ENCODE measurements at places on chromosomes 7 and 10.
A peak's percentile ranks its signal among the peaks of the same experiment; 100 is the strongest.

DNA sequence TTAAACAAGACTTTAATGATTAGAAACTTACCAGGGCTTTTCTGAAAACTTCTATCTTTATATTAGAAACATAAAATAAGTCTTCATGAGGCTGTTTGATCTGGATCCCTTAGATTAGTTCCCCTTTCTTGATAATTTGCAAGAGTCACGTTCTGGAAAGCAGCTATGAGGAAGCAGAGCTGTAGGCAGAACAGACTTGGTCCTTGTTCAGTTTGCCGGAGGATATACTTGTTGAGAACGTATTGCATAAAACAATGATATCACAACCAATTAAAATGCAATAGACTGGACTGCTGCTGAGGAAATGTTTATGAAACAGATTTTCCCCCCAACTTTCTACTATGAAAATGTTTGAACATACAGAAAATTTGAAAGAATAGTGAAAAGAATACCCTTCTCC is 2.8 kb downstream of the SAMD9L start:
- no peak for DNase-seq

DNA sequence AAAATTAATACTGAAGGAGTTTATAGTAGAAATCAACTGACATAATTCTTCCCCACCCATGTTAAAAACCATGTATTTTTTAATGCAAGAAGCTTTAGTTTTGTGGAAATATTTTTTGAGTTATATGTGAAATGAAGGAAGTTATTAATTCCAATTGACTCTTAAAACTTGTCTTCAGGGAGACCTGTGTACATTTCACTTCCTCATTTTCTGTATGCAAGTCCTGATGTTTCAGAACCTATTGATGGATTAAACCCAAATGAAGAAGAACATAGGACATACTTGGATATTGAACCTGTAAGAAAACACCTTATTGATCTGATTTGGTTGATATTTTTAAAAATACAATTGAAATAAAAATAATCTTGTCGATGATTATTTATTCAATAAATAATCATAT is 33.3 kb downstream of the CD36 start:
- DNase-seq, result no peak

- no peak for DNase-seq
These were observed 105.7 kb downstream of the NEURL1 start for GRCh38 chr10:103599211-103599610.

- DNase-seq, result no peak
These were observed 14.4 kb downstream of the DGKI start for GRCh38 chr7:137832382-137832781.

DNA sequence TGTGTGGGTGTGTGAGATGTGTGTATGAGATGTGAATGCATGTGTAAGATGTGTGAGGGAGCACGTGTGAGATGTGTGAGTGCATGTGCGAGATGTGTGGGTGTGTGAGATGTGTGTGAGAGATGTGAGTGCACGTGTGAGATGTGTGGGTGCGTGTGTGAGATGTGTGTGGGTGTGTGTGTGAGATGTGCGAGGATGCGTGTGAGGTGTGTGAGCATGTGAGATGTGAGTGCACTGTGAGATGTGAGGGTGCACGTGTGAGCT is 31.0 kb downstream of the PPIF start:
- no peak for DNase-seq

DNA sequence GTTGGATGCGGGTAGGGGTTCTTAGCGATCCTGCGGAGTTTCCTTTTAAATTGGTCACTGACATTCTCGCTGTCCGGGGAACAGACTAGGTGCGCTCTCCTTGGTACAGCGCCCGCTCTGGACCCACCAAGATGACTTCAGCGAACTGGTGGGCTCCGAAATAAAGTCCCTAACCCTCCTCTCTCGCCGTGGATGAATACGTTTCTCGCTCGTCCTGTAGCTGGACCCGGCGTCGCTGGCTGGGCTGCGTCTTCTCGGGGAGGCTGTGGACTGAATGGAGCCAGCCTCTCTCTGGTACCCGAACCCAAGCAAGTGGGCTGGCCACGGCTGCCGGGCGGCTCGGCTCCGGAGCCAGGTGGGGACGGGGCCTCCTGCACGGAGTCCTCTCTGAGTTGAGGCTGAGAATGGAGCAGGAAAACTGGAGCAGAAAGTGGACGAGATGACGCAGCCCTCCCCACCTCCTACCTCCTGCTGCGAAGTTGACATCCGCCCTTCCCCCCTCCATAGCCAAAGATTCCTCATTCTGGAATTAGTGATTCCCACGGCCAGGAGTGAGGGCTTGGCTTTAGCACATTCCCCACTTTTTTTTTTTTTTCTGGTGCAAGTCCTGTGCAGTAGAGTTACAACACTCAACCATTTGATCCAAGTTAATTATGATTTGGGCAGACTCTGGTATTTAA is 1.5 kb downstream of the UNC5B start:
- peak; percentile 96 for DNase-seq

DNA sequence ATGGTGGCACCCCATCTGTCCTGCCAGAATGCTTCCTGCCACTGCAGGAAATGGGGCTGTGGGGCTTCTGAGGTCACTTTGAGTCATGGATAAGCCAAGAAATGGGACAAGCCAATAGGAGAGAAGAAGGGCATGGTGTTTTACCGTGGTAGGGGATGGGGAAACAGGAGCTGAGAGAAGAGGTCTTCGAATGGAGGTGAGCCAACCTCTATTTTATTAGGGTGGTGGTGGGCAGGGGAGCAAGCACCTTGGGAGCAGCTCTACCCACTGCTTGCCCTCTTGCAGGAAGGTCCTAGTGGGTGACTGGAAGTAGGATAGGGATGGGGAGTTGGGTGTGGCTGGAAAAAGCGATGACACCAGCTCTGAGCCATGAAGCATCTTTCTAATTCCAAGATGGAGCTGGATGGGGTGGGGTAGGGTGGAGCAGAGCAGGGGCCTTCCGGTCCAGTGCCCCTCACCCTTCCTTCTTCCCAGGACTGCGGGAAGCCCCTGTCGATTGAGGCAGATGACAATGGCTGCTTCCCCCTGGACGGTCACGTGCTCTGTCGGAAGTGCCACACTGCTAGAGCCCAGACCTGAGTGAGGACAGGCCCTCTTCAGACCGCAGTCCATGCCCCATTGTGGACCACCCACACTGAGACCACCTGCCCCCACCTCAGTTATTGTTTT is 9.1 kb downstream of the ZYX start:
- DNase-seq, result no peak

DNA sequence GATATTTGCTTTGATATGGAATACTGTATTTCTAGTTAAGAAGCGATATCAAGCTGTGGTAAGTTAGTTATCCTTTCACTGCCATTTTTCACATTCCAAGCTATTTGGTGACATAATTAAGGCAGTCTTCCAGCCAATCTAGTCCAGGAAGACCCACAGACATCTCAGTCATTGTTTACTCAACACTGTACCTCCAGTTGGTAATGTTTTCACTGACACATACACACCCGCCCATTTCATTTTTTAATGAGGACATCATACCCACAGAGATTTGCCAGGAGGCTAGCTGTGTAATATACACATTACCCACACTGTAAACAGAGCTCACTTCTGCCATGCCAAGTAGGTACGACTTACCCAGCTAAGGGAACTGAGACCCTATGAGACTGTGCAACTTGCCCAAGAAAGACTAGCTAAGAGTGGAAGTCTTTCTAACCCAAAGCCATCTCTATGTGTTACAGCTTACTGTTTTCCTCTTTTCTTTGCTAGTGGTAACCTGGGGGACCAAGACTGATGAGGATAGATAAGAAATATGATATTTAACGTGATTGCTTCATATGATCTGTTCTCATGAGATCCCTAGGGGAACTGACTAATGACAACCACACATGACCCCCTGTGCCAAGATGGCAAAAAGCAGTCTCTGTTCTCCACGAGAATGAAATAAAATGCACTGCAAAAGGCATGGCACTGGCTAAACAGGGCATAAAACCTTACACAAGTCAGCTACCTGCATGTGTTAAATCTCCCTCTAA is 179.0 kb downstream of the DGKI start:
- DNase-seq, result peak; percentile 86

DNA sequence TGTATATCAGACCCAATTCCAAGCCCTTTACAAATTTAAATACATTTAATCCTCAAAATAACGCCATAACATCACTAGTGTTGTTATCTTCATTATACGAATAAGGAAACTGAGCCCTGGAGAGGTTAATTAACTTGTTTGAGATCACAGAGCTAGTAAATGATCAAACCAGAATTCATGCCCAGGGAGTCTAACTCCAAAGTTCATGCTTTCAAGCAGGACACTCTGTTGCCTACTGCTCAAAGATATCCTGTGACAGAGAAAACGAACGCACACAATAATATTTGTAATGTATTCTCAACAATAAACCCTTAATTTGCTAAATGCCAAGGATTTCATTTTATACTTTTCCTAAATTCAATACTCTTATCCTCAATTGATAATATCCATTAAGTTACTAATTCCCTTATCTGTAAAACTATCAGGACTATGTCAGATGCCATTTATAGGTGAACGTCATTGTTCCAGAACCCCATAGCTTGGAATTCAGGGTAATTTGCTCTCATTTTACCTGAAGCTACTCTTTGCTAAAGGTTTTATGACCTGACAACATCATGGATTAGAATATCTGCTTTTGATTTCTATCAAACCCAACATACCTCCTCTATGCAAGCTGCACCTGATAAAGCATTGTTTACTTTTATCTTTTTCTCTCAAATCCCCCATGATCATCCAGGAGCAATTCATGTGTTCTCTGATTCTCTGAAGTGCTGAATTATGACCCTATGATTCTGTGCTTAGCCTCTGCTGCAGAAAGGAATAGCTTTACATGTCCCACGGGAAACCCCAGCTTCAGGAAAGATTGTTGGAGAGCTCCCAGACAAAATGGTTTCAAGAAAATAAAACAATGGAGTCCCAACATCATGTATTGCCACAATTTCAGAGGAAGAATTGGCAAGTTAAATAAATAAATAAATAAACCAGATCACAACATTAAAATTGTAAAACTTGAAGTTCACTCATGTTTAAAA is 150.2 kb upstream of the CDK1 start:
- no peak for DNase-seq

DNA sequence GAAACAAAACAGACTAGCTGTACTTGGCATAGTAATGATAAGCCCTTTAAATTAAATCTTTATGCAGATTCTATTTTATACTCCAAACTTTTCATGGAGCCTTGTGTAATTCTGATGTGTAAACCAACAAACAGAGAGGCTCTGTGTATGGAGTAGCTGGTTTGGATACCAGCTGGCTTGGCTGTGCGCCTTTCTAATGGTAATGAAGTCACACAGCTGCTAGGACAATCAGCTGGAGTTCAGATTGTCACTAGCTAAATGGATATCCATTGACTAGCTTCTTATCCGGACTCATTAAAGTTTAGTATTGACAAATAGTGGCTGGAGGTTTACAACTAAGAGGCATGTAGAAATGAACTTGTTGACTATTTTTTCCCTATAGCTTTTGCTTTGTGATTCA is 398.4 kb downstream of the DGKB start:
- DNase-seq, result no peak

- DNase-seq, result no peak
These were observed 38.6 kb downstream of the MPLKIP start for GRCh38 chr7:40095695-40096327.
